Umbilical cord (tissue), 2 donors: ENCODE measurements at places on chromosomes 5 and 9. TPM values are rescaled to one million over a fixed set of nuclear protein-coding genes. Genes with fewer than 3 reads are reported as not detected.

- no peak for DNase-seq
Observed at GRCh38 chr9:26809795-26810194, 82.8 kb downstream of the CAAP1 start.

DNA sequence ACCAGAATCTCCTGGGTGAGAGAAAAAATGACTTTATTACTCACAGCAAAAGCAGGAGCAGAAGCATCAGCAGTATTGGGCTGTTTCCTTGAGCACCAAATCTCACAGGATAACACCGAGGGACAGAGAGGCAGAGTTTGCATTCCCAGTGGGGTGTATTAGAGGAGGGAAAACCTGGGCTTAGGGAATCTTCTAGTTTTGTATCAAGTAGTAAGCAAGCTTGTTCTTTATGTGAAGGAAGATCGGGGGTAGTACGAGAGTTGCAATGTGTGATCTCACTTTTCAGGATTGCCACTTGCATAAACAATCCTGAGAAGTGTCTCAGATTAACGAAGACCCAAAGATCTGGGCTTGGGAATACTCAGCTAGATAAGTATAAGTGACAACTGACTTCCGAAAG is 1163.0 kb downstream of the TAF11L14 start:
- no peak for DNase-seq

The CNTNAP3B gene
- total RNA-seq, result 81.6 TPM

The SLC27A6 gene
- 28.2 TPM for total RNA-seq

The IFNA13 gene
- total RNA-seq, result 8.2 TPM

The IGIP gene
- 26.7 TPM for total RNA-seq

DNA sequence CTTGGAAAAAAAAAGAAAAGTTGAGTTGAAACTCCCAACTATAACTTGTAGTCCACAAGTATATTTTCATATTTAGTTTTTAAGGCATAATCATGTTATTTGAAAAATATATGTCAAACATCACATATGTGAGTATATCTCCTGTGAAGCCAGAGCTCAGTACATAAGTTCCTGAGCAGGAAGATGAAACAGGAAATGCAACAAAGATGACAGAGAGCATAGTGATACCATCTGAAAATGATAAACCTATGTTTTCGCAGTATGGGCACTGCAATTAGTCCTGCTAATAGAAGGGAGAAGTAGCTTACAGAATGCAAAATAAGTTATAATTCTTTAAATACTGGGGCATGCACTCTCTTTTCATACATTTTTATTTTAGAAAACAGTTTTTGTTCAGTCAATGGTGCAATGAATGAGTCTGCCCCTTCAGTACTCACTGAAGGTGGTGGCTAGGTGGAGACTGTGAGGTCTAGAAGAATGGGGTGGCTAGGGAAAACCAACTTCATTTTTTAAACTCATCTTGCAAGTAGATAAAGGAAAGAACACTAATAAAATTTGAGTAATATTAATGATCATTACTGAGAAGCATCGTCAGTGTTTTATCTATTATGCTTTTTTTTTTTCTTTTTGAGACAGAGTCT is 54.1 kb upstream of the FYB1 start:
- no peak for DNase-seq

The QRFP gene
- total RNA-seq, result 0.48 TPM

GRCh38 chr9:76529653-76530052 is 70.7 kb downstream of the GCNT1 start:
- DNase-seq, result no peak

- no peak for DNase-seq
Observed at GRCh38 chr5:31757806-31758205, 118.9 kb downstream of the PDZD2 start.

The LRRC19 gene
- 2.9 TPM for total RNA-seq

The MYOZ3 gene
- 10.4 TPM for total RNA-seq

The SPINK1 gene
- 14.0 TPM for total RNA-seq

- no peak for DNase-seq
Observed at GRCh38 chr5:102794677-102795331, 39.7 kb downstream of the PAM start.

- no peak for DNase-seq
Observed at GRCh38 chr5:138649316-138649720, 74.1 kb upstream of the HSPA9 start.

- DNase-seq, result no peak
Observed at GRCh38 chr9:16230731-16231130, 639.7 kb downstream of the BNC2 start.

The IL5 gene
- 7.7 TPM for total RNA-seq

DNA sequence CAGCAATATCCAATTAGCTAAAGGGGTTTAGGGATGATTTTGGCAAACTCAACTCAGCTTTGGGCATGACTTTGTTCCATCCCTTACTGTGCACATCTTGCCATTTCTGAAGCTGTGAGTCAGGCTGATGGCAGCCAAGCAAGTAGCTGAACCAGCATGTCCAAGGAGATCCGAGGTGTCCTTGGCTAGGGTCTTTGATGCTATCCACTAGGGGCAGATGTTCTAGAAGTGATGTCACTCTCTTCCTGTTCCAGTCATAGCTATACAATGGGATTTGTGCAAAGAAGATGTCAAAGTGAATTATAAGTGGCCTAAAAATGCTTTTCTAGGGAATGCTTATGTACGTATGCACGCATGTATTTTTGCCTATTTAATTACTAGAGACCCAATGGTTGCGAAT is 160.8 kb upstream of the PAPPA start:
- DNase-seq, result no peak

DNA sequence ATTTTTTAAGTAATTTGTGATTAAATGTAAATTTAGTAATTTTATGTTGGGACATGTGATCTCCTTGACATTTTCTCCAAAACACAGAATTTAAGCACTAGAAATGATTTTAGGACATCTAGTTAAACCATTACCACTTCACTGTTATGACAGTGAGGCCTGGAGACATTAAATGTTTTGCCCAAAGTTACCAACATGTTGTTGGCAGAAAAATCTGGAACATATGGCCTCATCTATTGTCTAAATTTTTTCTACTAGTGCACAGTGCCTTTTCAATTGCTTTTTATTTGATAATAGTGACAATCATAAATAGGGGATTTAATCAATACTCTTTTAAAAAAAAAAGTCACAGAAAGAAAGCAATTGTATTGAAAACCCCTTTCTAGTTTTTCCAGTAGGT is 45.6 kb downstream of the PIK3R1 start:
- no peak for DNase-seq

The SMIM33 gene
- total RNA-seq, result 0.72 TPM

- DNase-seq, result no peak
Observed at GRCh38 chr9:120403543-120403856, 176.5 kb downstream of the CDK5RAP2 start.

DNA sequence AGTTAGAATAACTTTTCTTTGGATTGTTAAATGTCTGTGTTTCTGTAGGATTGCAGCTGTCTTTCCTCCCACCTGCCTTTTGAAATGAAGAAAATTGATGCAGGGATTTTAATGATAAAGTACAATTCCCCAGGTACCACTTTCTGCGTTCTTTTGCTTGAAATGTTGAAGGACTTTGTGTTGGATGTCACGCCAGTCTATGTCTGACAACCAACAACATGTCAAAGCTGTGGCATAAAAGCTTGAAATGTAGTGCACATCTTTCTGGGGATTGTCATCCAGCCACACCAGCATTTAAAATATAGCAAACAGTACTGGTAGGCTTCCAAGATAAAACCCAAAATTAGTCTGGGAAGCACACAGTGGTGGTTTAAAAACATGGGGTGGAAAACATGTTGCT is 381.4 kb downstream of the TMEM161B start:
- no peak for DNase-seq

DNA sequence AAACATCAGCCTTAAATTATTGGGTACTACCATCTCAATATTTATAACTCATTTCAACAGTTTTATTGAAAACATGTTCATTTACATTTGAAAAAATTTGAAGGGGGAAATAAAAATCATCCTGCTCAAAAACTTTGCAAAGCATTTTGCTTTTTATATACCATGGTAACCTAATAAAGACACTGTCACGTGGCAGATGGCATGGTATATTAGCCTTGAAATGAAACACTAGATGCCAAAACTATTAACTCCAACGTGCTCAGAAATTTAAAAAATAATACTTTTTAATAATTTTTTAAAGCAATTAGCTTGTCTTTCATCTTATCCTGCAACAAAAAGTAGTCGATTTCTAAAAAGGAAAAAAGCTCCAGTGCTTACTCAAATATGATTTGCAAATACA is 88.6 kb upstream of the NFIB start:
- DNase-seq, result no peak

DNA sequence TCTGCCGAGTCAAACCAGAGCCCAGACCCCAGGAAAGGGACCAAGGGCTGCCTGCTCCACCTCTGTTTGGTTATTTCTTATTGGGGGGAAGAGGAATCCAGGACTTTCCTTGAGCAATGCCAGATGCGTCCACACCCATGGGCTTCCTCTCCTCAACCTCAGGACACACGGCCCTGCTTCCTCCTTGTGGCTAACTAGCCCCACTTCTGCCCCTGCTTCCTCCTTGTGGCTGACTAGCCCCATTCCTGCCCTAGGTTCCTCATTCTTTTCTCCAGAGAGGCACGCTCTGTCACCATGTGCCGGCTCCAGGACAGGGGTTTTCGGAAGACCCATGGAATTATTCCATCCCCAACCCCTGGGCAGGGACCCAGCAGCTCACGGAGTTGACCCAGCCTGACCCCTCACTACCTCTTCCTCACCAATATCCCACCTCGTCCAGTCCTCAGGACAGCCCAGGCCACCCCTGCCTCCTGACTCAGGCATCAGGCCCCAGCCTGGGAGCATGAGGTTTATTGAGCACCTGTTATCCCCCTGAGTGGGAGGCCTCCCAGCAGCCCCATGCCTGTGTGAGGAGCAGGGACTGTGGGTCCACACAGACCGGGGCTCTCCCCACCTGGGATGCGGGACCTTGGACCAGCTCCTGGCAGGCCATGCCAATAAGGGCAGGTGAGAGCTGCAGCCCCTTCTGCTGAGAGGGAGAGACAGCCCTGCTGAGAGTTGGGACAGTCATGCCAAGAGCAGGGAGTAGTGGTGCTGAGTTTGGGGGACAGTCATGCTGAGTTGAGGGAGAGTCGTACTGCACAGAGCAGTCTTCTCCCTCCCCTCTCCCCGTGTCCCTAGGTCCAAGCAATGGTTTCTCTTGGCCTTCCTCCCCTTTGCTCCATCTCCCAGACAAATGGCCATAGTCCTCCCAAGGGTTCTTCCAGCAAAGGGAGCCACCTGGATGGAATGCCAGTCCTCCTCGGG is 11.8 kb upstream of the FCN1 start:
- DNase-seq, result peak; percentile 23

DNA sequence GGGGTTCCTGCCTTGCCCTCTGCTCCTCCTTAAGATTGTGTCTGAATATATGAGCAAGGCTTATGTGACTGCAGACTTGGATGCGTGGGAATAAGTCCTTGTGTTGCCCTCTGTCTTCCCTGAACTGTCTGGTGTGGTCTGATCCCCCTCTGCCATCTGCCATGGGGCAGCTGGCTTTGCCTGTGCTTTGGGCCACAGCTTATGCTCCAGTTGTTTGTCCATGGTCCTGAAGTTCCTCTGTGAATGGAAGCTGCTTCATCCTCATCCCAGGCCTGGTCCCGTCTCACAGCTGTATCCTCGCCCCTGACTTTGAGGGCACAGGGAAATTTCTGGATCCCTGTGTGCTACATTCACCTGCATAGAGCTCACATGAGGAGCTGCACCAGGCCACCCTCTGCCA is 14.7 kb downstream of the IL31RA start:
- peak; percentile 10 for DNase-seq

DNA sequence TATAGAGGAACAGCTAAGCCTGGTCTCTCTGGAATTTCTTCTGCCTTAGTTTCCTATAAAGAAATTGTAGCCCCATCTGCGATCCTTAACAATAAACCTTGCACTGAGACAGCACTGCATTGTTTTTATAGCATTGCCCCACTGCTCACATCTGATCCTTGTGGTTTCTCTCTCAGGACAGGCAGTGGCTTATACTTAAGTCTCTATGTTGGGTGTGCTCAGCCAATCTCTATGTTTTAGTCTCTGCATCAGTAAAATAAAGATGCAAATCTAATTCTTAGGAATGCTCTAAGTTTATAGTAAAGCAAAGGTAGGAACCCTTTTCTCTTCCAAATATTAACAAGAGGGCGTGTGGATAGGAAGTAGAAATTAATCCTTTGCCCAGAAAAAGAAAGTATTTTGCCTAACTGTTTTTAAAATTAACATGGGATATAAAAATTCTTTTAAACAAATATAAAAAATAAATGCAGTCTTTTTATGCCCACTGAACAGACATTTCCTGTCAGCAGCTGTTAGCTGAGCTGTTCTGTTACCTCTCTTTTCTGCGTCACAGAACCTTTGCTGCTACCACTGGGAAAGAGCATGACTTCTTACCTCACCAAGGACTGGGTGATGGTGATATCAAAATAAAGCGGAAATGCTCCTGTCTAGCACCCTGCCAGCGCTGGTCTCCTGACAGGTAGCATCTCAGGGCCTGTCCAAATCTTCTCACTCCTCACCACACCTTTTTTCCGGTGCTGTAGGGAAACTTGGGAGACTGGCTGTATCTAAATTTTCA is 29.5 kb downstream of the MRPS27 start:
- DNase-seq, result peak; percentile 77

The PCSK5 gene
- total RNA-seq, result 15.9 TPM

- no peak for DNase-seq
Observed at GRCh38 chr5:53956632-53957031, 353.7 kb downstream of the ARL15 start.

DNA sequence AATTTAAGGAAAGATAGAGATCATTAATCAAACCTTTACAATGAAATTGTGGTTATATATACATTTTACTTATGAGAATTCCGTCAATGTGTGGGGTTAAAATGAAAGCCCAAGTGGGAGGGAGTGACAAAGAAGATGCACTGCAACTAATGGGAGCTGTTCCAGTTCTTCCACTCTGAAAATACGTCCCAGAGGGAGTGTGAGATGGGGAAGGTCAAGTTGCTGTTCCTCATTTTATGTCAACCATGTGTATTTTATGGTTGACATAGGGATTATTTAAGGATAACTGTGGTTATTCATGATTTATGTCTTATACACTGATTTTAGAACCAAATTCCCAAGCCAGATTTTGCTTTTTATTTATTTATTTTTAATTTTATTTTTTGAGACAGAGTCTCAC is 14.2 kb upstream of the RGS3 start:
- DNase-seq, result no peak

- DNase-seq, result no peak
Observed at GRCh38 chr5:134053314-134053839, 48.6 kb upstream of the VDAC1 start.

The LRRC26 gene
- not detected for total RNA-seq

- DNase-seq, result no peak
Observed at GRCh38 chr5:15692706-15693381, 192.9 kb downstream of the FBXL7 start.

GRCh38 chr5:98510143-98510985 is 263.1 kb upstream of the RGMB start:
- no peak for DNase-seq

DNA sequence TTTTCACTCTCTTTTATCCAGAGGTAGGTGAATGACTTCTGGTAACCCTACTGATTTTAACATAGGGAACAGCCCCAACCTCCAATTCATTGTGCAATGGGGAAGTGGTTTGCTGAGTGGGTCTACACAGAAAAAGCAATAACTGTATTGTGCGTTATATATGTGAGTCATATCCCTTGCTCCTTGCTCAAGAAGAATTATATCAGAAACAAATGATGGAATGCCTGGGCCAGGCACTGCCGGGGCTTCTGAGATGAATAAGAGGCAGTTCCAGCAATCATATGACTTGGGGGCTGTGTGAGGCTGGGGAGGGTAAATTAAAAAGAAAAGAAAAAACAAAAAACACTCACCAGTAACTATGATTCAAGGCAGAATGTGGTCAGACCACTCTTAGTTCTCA is 79.2 kb upstream of the ABCA1 start:
- DNase-seq, result peak; percentile 31
